ENCODE measurements at places on chromosomes 3 and 15. TPM values are rescaled to one million over a fixed set of nuclear protein-coding genes. Genes with fewer than 3 reads are reported as not detected.

DNA sequence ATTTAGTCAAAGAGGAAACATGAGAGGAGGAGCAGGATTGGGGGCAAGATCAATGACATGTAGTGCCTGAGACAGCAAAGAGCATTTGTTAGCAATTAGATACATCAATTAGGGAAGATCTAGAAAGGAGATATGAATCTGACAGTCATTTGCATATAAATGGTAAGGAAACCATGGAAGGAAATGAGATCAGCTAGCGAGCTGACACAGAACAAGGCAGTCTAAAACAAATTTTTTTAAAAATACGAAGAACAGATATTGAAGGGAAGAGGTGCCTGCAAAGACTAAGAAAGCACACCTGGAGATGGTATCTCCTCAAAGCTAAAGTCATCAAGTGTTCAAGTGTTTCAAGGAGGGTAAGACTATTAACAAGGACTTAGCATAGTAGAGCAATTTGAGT lies 4.6 kb downstream of the EPM2AIP1 start:
- no peak for DNase-seq

GRCh38 chr3:38519651-38520050 lies 23.5 kb downstream of the EXOG start:
- DNase-seq, result no peak

ST3GAL6 gene
- total RNA-seq, result 9.7 TPM

PSTPIP1 gene
- total RNA-seq, result 35.2 TPM

UQCC5 gene
- total RNA-seq, result 2.6 TPM

Data from transverse colon (tissue), 4 donors.